ENCODE measurements at places on chromosomes 3 and 15. TPM values are rescaled to one million over a fixed set of nuclear protein-coding genes. Genes with fewer than 3 reads are reported as not detected.

GRCh38 chr3:30400926-30401325 is 205.5 kb upstream of the TGFBR2 start:
- no peak for DNase-seq

PLCH1 gene
- total RNA-seq = 0.55 TPM

C15orf62 gene
- total RNA-seq = 31.2 TPM

DUOXA2 gene
- total RNA-seq = not detected
